Esophagus mucosa (tissue), 1 donor: ENCODE measurements at places on chromosomes 16 and 17. TPM values are rescaled to one million over a fixed set of nuclear protein-coding genes. Genes with fewer than 3 reads are reported as not detected.

Gene NAA60
- total RNA-seq = 24.5 TPM

Gene TERB1
- total RNA-seq = 0.08 TPM

Gene CNGB1
- 0.32 TPM for total RNA-seq

Gene MEFV
- total RNA-seq = 0.52 TPM

Gene ATP2C2
- 6.9 TPM for total RNA-seq

Gene SPATA22
- not detected for total RNA-seq
